Cardiac muscle cell (in vitro differentiated cells and primary cell): ENCODE measurements at places on chromosomes 5 and 9. TPM values are rescaled to one million over a fixed set of nuclear protein-coding genes. Genes with fewer than 3 reads are reported as not detected.
A peak's percentile ranks its signal among the peaks of the same experiment; 100 is the strongest.

Gene GABRA6
- polyA plus RNA-seq, result not detected in 2 replicates

Gene DIRAS2
- 0.16 TPM in 1 of 2 replicates, not detected in the other for polyA plus RNA-seq

DNA sequence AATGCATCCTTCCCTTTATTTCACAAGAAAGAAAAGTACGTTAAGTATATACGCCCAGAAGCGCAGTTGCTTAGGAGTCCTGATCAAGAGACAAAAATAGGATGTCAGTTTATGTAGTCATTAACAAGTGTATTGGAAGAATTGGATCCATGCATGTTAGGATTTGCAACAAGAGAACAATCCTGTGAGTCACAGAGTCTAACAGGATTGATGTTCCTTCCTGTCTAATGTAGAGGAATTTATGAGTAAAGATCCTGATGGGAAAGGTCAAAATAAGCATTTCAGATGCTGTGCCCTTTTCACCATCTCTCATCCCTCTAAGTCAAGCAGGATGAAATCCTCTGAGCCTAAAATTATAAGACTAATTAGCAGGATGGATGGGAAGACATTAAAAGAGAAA lies 406.0 kb upstream of the GRIA1 start:
- DNase-seq, result no peak

Gene BTF3
- polyA plus RNA-seq, result 375 and 458 TPM in 2 replicates

- peak; percentile 35 for DNase-seq
Measured at GRCh38 chr9:137685741-137686420, 67.1 kb downstream of the EHMT1 start.

- DNase-seq, result no peak
Measured at GRCh38 chr5:115471345-115472063, 73.1 kb downstream of the FEM1C start.

DNA sequence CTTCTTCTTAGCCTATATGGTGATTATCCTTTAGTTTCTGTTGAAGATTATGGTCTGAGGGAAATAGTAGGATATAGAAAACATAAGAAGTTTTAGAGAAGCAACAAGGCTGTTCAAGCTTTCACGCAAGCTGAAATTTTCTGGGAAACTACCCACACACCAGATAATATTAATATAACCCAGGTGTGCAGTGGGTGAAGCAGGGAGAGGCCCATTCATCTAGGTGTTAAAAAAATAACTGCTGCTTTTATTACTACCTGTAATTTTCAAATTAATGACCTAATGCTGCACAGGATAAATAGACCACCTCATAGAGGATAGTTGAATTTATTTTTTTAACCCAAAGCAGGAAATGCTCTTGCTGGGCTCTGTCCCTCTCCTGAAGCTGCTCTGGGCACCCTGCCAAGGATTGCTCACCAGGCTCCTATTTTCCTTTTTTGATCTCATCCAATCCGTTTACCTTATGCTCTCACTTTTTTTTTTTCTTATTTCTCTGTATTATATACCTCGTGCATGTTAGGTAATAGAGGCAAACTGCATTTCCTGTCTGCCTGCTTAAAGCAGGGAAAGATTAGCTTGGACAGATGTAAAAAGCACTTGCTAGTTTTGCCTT lies 124.3 kb upstream of the SLC12A2 start:
- peak; percentile 78 for DNase-seq

Gene FAM153A
- 6.6 and 12.2 TPM in 2 replicates for polyA plus RNA-seq

Gene C7
- polyA plus RNA-seq, result 64.0 and 97.9 TPM in 2 replicates

Gene C5orf58
- polyA plus RNA-seq, result not detected in 2 replicates

- no peak for DNase-seq
Measured at GRCh38 chr5:124530916-124531315, 215.5 kb downstream of the ZNF608 start.

GRCh38 chr5:141934099-141934844 lies 10.6 kb downstream of the DELE1 start:
- peak; percentile 10 for DNase-seq

GRCh38 chr9:73172901-73173215 lies 21.2 kb downstream of the ANXA1 start:
- no peak for DNase-seq

Gene ALG2
- polyA plus RNA-seq, result 44.4 and 46.9 TPM in 2 replicates
